Large intestine (tissue), 12 donors: ENCODE measurements at places on chromosomes 7 and 10. TPM values are rescaled to one million over a fixed set of nuclear protein-coding genes. Genes with fewer than 3 reads are reported as not detected.

DNA sequence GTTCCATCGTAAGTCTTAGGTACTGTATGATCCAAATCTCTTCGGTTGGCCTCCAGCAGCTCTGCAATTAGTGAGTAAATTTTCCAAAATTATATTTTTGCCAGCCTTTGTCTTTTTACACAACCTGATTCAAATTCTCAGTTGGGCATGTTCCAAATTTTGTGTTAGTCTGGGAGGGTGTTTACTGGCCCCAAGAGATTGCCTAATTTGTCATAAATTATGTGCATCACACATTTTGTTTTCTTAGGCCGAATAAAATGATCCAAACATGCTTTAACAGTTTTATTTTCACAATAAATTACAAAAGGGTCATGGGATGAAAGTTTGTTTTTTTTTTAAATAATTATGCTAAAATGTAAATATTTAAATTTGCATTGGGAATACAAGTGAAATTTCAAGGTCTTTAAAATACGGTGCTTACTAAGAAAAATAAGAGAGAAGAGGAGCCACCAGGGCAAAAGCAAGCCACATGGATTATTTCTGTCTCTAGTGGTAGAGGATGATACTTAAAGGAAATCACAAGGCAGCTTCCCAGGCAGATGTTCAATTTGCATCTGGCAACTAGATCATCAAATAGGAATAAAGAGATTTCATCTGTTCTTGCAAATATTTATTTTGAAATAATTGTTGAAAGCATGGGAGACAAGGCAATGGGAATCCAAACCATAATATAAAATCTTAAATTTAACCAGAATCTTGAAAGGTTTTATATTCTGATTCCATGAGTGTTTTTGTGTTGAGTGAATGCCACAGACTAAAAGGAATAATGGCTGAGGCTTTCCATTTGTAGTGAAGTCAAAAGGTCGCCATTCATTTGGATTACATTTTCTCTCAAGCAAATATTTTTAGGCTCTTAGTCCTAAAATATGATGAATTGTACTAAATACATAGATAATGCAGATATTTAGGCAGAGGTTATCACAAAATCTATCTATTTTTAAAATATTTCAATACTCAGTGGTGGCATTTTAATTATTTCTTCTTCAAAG lies 111.1 kb downstream of the MDFIC start:
- no peaks in the 10 kb centered on the region for H3K36me3 ChIP-seq
- no peaks in the 10 kb centered on the region for H3K4me1 ChIP-seq
- H3K27me3 ChIP-seq, result no peaks in the 10 kb centered on the region
- no peak for DNase-seq

DNA sequence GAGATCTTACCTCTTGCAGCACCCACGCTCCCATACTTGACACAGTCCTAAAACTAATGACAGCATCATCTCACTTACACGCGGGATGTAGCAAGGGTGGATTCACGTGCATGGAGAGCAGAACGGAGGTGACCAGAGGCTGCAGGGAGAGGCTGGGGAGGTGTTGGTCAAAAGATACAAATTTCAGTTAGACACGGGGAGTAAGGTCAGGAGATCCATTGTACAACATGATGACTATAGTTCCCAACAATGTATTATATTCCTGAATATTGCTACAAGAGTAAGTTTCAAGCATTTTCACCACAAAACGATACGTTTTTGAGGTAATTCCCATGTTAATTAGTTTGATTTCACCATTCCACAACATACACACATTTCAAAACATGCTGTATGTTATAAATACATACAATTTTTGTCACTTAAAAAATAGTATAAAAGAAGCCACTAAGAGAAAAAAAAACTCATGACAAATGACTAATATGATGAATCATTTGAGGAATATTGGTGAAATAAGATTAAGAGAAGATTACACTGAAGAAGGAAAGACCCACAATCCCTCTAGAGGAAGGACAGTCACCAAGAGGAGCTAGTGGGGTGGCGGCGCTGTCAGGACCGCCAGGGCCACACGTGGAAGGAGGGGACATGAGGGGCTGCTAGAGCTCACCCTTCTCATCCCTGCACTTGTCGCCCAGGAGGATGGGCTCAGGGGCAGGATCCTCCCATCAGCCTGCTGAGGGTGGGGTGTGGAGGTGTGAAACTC lies 49.4 kb upstream of the EGFR start:
- no peaks in the 10 kb centered on the region for H3K27me3 ChIP-seq
- H3K27ac ChIP-seq, result no peak overlapping the region
- no peak for DNase-seq
- no peaks in the 10 kb centered on the region for H3K4me1 ChIP-seq
- H3K4me3 ChIP-seq, result no peak overlapping the region

GRCh38 chr10:103193820-103194529 lies 903 bp upstream of the NT5C2 start:
- H3K27me3 ChIP-seq, result no peaks in the 10 kb centered on the region
- DNase-seq, result no peak
- peaks cover 6% of the 10 kb centered on the region for H3K4me1 ChIP-seq
- no peak overlapping the region for H3K4me3 ChIP-seq
- no peaks in the 10 kb centered on the region for H3K36me3 ChIP-seq
- no peak overlapping the region for H3K27ac ChIP-seq

- DNase-seq, result no peak
- no peak overlapping the region for H3K27ac ChIP-seq
- peaks cover 4% of the 10 kb centered on the region for H3K27me3 ChIP-seq
These were observed 20.1 kb upstream of the SMNDC1 start for GRCh38 chr10:110324805-110325280.

DNA sequence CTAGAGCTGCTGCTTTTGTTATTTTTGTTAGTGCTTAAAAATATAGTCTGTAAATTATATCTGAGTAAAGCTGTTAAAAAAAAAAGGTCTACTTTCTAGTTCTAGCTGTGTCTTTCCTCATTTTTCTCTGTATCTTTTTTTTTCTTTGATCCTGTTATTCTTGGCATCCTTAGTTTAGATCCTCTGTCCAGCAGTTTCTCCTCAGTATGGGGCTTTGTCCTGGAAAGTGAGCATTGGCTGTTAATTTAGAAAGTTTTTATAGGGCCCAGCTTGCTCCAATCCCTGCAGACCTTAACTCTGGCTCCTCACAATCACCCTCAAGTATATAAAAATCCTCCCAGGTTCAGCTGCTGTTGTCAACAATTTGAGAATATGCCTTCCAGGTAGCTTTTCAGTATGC lies 23.5 kb downstream of the DDX50 start:
- no peaks in the 10 kb centered on the region for H3K4me1 ChIP-seq
- H3K36me3 ChIP-seq, result peaks cover 30% of the 10 kb centered on the region
- H3K27me3 ChIP-seq, result no peaks in the 10 kb centered on the region
- no peak overlapping the region for H3K4me3 ChIP-seq
- DNase-seq, result no peak

C10orf143 gene
- polyA plus RNA-seq, result 4.7 TPM

CYP2C9 gene
- 119 TPM for polyA plus RNA-seq

FFAR4 gene
- 0.51 TPM for polyA plus RNA-seq

GRCh38 chr10:4074545-4075407 lies 289.8 kb upstream of the KLF6 start:
- no peak for DNase-seq
- H3K4me3 ChIP-seq, result no peak overlapping the region
- no peaks in the 10 kb centered on the region for H3K36me3 ChIP-seq
- no peaks in the 10 kb centered on the region for H3K27me3 ChIP-seq
- H3K4me1 ChIP-seq, result no peaks in the 10 kb centered on the region
- H3K27ac ChIP-seq, result no peak overlapping the region

TBX20 gene
- polyA plus RNA-seq, result not detected

LLCFC1 gene
- polyA plus RNA-seq, result 6.6 TPM

MNX1 gene
- 14.5 TPM for polyA plus RNA-seq
